NCI-H82 (cell line): ENCODE measurements at places on chromosomes 3 and 15.

GRCh38 chr3:65992106-65992505, 46.6 kb downstream of the MAGI1 start:
- no peak for DNase-seq

- peak; percentile 33 for DNase-seq
These were observed 1534.6 kb downstream of the SI start for GRCh38 chr3:163543662-163544061.

DNA sequence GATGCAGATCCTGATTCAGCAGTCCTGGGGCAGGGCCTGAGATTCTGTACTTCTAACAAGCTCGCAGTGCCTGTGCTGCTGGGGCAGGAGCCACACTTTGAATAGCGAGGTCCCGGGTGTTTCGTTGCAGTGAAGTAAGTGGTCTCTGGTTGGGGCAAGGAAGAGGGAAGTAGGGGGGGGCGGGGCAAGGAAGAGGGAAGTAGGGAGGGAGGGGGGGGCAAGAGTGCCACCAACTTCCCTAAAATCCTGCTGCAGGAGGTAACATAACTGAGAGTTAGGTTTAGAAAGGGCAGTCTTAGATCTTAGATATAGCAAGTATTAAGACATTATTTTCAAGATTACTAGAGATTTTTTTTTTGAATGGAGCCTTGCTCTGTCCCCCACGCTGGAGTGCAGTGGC, 35.5 kb downstream of the CRTAP start:
- no peak for DNase-seq

DNA sequence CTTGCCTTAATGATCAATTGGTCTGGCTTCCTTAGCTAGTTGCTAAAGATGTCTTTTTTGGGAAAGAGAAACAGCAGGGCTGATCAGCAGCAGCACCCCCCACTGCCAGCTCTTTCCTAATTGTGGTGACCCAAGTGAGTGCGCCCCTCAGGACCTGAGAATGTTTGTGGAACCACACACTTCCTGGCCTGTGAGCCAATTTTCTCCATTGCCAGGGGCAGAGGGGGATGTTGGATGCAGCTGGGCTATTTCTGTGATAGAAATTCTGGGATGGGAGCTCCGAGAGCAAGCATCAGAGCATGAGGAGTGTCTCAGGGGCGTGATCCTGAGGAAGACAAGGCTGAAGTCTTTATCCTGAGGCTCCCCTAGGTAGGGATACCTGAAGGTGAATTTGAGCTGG, 66.6 kb downstream of the CLDN11 start:
- no peak for DNase-seq

DNA sequence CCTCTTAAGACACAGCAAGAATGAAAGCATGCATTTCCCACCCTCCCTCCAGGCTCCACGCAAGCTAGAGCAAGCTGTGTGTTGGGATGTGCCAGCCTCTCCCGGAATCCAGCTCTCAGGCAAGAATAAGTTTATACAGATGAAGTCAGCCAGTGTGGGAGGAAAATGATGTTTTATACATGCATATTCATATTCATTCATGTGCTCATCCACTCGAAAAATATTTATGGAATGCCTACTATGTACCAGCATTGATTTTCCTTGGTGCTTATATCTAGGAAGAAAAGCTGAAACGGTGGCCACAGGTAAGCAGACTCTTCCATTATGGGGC, 62.7 kb downstream of the KLHL6 start:
- no peak for DNase-seq

DNA sequence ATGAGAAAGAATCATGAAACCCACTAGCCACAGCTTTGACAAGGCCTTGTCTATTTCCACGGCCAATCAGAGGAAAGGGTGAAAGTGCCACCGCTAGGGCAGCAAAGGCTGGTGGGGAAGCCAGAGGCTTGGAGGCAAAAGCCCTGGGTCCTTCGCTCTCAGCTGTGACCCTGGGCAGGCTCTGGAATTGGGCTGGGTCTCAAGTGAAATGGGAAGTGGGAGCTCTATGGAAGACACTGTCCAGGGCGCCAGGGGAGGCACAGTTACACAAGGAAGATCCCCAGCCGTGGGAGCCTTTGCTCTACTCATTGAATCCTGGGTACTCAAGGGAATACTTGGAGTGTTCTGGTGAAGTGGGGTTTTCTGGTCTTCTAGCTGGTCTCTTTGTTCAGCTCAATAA, 136.2 kb downstream of the ASB7 start:
- DNase-seq = no peak
